ENCODE measurements at places on chromosomes 11 and 22.

DNA sequence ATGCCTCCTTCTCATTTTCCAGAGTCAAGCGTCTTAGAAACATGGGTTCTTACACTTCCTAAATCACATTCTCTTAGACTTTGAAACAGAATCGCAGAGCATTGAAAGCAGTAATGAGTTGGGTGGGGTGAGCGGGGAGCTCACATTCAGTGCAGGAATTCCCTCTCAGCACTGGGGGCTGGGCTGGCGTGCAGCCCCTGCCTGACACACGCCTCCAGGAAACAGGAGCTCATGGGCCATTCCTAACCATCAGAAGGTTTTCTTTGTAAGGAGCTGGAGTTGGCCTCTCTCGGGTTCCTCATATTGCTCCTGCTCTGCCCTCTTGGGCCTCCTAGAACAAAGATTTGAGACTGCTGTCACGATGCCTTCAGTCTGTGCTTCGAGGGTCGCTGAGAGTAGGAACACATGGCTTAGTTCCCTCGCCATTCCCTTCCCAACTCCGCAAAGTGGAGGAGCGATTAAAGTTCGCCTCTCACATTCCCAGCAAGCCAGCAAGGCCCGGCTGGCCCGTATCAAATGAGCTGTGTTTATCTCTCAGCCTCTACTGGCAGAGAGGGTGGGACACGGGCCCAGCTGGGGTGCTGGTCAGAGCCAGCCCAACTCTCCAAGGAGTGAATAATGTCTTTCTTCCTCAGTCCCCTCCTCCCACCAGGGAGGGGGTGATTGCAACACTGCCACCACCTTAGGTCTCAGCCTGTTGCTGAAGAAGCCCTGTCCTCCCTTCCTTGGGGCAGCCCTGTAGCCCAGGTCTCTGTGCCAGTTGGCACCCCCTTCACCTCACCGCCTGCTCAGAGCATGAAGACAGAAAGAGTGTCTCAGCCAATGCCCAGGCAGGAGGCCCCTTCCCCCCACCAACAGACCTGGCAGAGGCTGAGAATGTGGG lies 10.4 kb downstream of the CHRDL2 start:
- DNase-seq = peak; percentile 51

DNA sequence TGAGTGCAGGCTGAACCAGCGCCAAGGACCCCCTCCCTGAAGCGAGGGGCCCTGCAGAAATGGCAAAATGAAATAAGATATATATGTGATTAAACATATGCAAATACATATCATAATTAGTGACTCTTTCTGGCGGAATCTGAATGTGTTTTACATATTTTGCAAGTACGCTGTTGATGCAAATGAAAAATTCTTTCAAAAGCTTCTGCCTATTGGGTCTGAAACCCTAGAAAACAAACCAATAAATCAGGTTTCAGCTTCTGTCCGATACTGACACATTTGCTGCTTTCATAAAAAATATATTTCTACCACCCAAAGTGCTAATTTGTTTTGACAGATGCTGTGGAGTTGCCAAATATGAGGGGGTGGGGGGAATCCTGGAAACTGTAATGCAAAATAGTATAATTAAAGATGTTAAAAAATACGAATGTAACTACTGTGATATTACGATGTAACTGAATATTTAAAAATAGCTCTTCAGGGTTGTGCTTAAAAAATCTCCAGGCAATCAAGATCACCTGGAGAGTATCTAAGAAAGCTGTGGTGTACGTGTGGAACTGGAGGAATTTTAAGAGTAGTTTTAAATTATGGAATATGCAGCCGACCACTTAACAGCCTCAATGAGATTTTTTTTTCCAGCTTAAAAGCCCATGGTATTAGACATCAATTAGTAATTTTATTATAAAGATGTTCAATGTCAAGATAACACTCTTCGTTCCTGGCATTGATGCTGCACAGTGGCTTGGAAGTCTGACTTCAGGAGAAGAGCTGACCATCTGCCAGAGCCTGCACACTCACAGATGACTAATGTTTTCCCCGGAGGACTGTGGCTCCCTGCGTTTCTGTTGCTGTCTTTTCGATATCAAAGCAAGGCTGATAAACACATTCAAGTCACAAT lies 122.2 kb upstream of the RCN1 start:
- no peak for DNase-seq

DNA sequence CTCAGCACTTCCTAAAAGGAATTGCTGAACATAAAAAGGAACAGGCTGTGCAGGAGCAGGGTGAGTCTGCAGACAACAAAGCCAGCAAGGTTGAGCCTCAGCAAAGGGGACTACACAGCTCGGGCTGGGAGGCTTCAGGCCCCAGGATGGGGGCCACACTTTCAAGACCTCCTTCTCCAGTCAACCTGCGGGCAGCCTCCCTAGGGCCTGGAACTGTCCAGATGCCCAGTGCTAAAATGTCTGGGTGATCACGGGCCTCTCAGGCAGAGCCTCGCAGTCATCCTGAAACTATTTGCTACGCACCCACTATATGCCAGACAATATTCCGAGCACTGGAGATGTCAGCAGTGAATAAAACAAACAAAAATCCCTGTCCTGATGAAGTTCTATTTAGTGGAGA lies 3.9 kb upstream of the NEFH start:
- DNase-seq = no peak

DNA sequence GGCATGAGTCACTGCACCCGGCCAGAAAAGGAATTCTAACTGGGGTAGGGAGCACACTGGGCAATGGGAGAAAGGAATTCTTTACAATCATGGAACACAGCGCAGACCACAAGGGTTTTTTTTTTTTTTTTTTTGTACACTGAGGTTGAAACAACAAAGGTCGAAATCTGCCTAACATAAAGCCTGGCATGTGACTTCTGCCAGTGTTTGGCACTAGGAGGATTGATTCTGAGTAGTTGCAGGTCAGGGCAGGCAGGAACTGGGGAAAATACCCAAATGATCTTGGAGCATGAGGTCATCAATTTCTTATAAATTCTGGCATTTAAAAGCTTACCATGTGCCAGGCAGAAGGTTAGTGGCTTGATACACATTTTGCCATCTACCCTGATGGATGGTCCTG lies 202.0 kb upstream of the SNX19 start:
- DNase-seq = no peak

DNA sequence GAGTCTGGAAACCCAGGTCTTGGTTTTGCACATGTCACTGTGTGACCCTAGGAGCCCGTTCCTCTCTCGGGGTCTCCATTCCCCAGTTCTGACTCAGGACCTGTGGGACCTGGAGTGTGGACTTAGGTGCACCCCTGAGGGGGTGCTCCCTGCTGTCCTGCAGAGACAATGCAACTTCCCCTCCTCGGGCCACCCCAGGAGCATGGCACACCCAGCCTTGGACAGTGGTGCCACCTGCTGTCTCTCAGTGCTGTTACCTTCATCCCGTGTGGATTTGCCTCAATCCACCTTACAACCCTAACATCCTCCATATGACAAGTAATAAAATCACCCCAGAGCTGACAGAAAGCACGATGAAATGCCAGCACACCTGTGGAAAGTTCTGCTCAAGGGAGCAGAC lies 27.5 kb upstream of the CRYBB3 start:
- DNase-seq = no peak

- no peak for DNase-seq
These were observed 36.1 kb upstream of the AMOTL1 start for GRCh38 chr11:94731880-94732601.

DNA sequence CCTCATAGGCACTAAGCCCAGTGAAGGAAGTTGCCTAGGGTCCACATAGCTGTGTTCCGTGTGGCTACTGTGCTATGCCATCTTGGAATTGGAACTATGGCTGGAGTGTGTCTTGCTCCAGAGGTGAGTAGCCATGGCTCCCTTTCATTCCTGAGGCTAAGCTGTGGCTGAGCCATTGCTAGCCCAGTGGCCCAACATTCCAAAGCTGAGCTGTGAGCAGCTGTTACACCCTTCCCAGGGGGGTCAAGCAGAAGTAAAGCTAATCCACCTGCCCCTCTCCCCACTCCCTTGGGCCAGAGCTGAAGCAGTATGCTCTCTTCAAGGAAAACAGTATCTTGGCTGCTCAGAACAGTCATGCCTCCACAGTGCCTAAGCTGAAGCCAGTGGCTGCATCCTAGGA lies 51.1 kb downstream of the USP35 start:
- no peak for DNase-seq

- no peak for DNase-seq
These were observed 21.4 kb upstream of the BMAL1 start for GRCh38 chr11:13256216-13256615.

DNA sequence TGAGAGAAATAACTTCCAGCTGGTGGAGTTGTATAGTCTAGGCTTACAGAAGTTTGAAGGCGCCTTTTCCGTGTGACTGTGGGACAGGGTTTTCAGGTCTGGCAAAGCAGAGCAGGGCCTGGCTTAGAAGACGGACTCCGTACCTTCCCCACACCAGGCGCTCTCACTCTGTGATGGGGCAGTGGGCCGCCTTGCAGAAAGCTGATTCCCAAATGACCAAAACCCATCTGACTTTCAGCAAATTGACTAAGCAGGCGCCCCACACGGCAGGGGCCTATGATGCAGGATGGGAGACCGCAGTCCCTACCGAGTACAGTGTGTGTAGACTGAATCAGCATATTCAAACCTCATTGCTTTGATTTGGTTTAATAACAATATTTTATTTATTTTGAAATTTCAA lies 85.8 kb upstream of the TMEM45B start:
- no peak for DNase-seq

- DNase-seq = no peak
These were observed 56.3 kb downstream of the MTNR1B start for GRCh38 chr11:93025558-93026255.

- DNase-seq = no peak
These were observed 8.4 kb downstream of the P2RY2 start for GRCh38 chr11:73226297-73227006.

- no peak for DNase-seq
These were observed 6.9 kb upstream of the CHORDC1 start for GRCh38 chr11:90229791-90230190.

DNA sequence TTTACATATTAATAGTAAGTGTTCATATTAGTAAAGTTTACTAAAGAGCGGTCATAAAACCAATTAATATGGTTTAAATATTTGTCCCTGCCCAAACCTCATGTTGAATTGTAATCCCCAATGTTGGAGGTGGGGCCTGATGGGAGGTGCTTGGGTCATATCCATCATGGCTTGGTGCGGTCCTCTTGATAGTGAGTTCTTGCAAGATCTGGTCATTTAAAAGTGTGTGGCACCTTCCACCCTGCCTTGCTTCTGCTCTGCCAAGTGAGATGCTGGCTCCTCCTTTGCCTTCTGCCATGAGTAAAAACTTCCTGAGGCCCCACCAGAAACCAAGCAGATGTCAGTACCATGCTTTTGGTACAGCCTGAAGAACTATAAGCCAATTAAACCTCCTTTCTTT lies 54.8 kb upstream of the OLFML1 start:
- DNase-seq = no peak

DNA sequence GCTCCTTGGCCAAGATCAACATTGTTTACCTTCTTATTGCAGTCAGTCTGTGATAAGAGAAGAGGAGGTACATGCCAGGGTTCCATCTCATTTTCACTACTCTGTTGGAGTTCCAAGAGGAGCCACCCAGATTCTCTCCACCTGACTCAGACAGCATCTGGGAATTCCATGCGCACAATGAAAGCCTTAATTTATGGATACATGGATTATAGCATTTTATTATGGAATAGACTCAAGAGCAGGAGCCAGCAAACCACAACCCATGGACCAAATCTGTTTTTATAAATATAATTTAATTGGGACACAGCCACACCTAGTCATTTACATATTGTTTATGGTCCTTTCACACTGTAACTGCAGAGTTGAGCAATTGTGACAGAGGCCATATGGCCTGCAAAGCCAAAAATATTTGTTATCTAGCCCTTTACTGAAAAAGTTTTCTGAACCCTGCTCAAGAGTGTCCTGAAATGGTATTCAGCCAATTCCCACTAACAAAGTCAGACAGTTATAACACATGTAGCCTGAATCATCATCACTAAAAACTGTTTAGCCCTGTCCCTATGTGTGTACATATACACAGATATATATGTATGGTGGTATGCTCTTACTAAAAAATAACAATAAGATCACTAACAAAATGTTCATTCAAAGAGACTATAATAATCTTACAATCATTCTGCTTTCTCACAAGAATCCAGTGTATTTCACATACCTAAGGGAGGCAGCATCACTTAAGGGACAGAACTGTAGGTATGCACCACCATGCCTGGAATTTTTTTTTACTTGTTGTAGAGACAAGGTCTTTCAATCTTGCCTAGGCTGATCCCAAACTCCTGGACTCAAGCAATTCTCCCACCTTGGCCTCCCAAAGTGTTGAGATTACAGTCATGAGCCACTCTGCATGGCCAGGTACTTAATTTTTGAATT lies 104.5 kb upstream of the TEAD1 start:
- DNase-seq = no peak

- no peak for DNase-seq
These were observed 26.0 kb downstream of the SCGB1A1 start for GRCh38 chr11:62444835-62445234.

DNA sequence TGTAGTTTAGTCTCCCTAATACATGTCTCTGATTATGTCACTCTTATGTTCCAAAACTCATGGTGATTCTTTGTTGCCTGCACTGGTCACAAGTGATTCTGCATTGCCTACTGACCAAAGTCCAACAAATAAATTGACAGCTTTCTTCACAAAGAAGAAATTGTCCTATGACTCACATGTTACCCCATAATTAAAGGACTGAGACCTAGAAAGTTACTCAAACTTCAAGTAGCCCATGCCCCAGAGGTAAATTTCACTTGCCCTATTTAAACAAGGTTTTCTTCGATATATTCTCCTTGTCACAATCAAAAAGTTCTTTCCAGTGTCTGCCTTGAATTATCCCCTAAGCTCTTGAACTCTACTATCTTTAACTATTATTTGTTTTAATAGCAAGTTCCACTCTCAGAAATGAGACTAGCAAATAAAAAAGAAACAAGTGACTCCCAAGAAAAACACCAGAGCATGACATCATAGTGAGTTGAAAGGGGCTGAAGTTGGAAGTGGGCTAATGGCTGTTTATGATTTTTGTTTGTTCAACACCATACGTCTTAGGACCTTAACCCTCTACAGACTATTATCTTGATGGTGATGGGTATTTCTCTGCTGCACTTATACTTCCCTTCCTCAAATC lies 94.5 kb upstream of the BLID start:
- no peak for DNase-seq

DNA sequence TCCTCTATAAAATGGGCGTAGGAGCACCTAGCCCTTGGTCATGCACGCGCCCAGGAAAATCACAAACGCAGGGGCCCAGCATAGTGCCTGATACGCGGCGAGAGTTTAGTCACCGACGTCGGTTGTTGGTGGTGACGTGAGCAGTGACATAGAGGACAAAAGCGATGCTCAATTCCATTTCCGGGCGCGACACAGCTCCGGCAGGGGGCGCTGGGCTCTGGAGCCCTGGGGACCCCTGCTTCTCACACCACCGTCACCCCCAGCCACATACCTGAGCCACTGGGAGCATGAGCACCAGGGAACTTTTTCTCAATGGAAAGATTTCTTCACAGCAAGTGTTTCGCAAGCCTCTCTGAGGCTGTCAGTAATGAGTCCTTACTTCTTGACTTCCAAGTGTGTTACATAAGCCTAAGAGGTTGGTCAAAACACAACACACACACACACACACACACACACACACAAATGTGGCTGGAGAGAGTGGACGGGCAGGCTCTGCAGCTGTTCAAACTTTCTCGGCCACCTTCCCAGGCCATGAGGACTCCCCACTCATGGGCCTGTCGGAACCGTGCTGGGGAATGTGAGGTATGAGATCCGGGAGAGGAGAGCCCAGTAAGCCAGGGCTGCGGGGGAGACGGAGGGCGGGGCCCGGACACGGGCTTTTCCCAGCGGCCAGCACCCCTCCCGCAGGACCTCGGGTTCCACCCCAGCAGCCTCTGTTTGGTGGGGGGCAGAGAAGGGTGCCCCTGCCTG lies 36.9 kb upstream of the LINC01488 start:
- no peak for DNase-seq

- no peak for DNase-seq
These were observed 11.8 kb upstream of the PRODH start for GRCh38 chr22:18947905-18948304.

Measured in left kidney (tissue), 8 donors.